NB4 (cell line): ENCODE measurements at places on chromosomes 4 and X.
A peak's percentile ranks its signal among the peaks of the same experiment; 100 is the strongest.

- DNase-seq: no peak
Measured at GRCh38 chr4:108078024-108078733, 88.5 kb downstream of the HADH start.

- DNase-seq: peak; percentile 70
Measured at GRCh38 chr4:173333658-173334084, 487 bp downstream of the HMGB2 start.

DNA sequence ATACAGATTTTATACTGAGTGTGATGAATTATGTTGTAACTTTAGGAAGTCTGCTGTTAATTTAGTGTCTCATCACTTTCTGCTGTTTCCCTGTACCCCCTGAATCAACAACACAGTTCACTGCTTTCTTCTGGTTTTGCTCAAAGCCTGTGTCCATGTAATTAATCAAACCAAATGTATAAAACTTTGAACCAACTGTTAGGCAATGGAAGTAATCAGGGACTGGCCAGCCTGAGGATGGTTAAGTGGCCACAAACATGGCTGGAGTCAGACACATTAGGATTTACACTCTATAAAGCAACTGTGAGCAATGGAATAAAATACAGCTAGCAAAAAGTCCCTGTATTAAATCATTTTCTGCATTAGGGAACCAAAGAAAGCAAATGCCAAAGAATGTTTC, 42.6 kb downstream of the CXCL1 start:
- DNase-seq: no peak

GRCh38 chr4:157128395-157128794, 52.4 kb downstream of the GLRB start:
- DNase-seq: no peak

GRCh38 chr4:62119195-62119594, 919.1 kb downstream of the ADGRL3 start:
- DNase-seq: no peak

DNA sequence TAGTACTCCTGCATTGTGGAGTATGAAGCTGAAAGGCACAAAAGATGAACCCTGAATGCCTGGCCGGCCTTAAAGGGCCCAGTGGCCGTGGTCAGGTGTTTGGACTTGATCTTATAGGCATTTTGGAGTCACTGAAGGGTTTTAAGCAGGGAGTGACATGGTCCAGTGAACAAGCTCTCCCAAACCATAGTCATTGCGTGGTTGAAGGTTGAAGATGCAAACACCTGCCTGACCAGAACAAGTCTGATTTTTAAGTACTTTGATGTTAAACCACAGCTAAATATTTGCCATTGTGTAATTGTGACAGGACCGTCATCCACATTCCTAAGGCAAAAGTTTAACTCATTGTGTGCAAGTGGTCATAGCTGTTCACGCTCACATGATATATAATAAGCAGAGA, 3.3 kb downstream of the STK32B start:
- no peak for DNase-seq

DNA sequence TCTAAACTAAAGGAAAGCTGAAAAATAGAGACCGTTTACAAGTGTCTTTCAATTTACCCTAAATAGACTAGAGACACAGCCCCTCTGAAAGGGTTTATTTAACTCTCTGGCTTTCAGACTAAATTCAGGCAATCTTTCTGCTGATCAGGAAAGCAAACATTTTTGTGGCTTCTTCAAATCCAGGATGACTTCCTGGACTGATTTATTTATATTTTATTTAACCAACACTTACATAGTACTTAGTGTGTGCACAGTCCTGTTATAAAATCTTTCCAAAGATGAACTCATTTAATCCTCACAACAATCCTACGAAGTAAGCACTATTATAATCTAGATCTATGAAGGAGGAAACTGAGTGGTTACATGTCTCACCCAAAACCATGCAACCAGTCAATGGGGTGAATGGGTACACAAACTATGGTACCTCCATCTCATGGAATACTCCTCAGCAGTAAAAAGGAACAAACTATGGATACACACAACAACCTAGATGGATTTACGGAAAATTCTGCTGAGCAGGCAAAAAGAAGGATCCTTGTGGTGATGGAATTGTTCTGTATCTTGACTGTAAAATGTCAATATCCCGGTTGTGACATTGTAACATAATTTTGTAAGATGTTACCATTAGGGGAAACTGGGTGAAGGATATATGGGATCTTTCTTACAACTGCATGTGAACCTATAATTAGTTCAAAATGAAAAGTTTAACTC, 64.1 kb upstream of the MAMLD1 start:
- no peak for DNase-seq

DNA sequence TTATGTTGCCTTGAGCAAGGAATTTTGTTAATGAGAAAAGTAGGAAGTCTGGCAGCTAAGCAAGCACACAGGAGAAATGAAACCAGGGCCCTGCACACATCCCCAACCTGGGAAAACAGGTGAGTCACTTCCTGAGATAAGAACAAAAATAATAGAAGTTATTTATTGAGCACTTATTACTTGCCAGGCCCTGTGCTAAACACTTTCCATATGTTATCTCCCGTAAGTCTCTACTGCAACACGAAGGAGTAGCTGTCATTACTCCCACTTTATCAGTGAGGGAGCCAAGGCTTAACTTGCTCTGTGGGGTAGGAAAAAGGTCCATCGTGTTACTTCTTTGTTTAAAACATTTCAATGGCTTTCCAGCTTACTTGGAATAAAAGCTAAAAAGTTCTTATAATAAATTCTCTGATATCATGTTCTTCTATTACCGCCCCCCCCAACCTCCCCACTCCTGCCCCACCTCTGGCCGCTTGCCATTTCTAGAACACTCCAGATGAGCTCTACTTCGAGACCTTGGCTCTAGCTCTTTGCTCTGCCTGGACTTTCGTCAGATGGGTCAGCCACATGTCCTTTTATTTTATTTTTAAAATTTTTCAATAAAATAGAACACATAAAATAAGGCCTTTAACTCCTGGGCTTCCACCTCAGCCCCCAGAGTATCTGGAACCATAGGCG, 36.3 kb upstream of the PLAC8 start:
- no peak for DNase-seq

- DNase-seq: peak; percentile 85
Measured at GRCh38 chr4:99816545-99817308, at the start of gene DAPP1. Gene DAPP1, plus strand, starts transcription at chr4:99816827. Its CDS starts 87 bp downstream, at chr4:99816914.

DNA sequence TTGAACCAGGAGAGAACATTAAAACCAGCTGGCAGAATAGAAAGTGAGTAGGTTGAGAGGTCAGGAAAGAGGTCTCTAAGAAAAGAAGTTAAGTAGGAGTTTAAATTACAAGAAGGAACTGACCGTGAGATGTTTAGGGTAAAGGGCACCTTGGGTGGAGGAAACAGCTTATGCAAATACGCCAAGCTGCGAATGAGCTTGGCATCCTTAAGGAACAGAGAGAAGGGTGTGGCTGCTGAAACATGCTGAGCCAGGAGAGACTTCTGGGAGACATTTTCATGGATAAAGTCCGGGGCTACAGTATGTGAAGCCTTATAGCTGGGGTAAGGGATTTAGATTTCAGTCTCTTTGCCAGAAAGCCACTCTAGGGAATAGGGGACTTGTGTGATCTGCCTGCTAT, 249.1 kb downstream of the KCNIP4 start:
- no peak for DNase-seq

GRCh38 chrX:66654411-66654810, 15.5 kb upstream of the EDA2R start:
- DNase-seq: no peak

DNA sequence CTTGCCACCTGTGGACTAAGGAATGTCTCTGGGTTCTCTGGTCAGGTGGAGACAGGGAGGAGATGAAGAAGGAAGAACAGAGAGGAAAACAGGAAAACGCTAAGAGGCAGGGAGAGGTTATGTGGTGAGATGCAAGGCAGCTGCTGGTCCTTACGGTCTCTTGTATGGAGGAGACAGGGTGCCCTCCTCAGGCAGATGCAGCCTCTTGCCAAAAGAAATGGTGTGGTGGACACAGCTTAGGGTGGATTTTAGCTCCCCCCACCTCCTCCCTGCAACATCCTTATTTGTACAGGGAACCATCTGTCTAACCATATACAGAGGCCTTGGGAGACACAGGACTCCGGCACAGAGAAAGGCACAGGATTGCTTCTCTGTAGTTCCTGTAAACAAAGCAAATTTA, 9.7 kb downstream of the OCIAD2 start:
- peak; percentile 42 for DNase-seq

GRCh38 chr4:5203993-5204310, 152.7 kb downstream of the STK32B start:
- DNase-seq: no peak

- no peak for DNase-seq
Measured at GRCh38 chr4:95018785-95019184, 261.0 kb downstream of the BMPR1B start.

- no peak for DNase-seq
Measured at GRCh38 chr4:126725906-126726305, 906.9 kb upstream of the INTU start.

GRCh38 chrX:69066021-69066757, 99.1 kb downstream of the PJA1 start:
- DNase-seq: no peak

DNA sequence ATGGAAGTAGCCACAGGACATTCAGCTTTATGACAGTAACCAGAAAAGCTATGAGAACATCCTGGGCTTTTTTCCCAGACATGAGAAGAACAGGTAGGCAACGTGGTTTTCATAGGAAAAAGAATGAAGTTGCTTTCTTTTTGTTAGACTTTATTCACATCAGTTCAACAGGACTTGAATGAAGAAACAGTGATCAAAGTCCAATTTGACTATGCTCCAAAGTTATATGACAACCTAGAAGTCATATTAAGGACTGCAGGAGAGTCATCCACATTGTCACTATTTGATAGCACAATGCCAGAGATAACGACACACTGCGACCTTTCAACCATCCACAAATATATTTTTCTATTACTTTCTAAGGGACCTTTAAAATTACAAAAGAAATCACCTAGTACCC, 39.2 kb upstream of the PRDX4 start:
- no peak for DNase-seq

DNA sequence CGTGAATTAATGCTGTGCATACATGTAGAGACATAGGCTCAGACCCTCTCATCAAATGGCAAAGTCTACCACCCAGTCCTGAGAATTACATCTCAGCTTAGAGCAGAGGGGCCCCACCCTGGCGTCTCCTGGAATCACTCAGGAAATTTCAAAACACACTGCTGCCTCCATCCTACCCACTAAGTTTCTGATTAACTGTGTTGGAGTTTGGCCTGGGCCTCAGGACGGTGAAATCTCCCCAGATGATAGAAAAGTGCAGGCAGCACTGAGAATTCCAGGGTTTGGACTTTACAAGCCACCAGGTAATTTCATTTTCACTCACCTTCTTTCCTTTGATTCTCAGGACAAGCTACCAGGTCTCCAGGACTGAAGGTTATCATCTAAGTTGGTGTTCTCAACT, 3.3 kb upstream of the FAM9C start:
- no peak for DNase-seq

- DNase-seq: no peak
Measured at GRCh38 chr4:164931551-164932324, 45.7 kb downstream of the TRIM61 start.

- no peak for DNase-seq
Measured at GRCh38 chr4:71187404-71188155, 151.2 kb upstream of the SLC4A4 start.

GRCh38 chr4:53744446-53745160, 153.3 kb upstream of the LNX1 start:
- DNase-seq: no peak

DNA sequence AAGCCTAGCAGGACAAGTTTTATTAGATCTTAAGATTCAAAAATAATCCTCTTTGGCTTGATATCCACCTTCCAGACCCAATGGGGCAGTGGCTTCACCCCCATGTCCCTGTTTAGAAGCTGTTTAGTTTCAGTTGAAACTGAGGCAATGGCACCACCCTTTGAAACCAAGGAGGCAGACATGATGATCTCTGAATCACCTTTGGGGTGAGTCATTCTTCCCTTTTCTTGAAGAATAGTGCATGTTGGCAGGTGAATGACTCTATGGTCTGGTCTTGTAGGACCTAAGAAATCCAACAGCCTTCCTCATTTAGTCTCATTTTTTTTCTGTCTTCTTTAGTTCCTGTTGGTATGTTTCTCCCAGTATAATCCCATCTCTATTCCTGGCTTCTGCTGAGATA, 29.5 kb upstream of the BMP15 start:
- no peak for DNase-seq

GRCh38 chr4:40170588-40170987, 26.2 kb upstream of the RHOH start:
- no peak for DNase-seq

- DNase-seq: peak; percentile 47
Measured at GRCh38 chr4:121199742-121200561, 35.8 kb upstream of the TNIP3 start.

DNA sequence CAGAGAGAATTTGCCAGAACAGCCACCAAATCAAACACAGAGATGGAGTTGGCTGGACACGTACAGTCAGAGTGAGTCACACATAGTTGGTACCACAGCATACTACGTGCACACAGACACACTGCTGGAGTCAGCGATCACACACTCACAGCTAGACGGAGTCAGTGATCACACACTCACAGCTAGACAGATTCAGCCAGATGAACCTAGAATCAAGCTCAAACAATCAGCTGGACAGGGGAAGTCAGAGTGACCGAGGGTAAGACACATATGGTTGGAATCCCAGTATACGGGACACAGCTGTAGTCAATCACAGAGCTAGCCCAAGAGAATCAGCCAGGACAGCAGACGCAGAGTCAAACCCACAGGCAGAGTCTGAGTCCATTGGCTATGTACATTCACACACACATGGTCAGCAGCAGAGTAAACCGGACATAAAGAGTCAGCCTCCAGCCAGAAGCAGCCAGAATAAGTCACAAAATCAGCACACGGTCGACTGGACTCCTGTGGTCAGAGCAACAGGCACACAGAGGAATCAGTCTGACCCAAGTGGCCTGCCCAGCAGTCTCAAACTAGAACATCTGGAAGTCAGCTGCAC, 4.6 kb downstream of the SLC38A5 start:
- no peak for DNase-seq

- no peak for DNase-seq
Measured at GRCh38 chrX:75273483-75273882, 402 bp upstream of the UPRT start.

DNA sequence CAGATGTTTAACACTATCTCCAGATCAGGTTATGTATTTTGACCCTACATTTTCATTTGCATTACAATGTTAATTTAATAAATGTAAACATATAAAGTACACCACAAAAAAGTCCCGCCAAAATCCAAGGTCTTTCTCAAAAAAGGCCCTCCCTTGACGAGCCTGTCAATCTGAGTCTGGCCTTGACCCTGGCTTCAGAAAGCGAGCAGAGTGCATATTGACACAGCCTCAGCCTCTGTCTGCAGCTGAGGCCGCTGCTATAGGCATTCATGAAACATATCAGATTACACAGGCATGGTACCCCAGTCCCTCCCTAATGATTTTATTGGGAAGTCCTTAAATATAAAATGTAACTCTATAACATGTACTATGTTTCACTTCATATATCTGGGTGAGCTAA, 6.2 kb downstream of the MBNL3 start:
- DNase-seq: no peak

- DNase-seq: no peak
Measured at GRCh38 chr4:67109276-67109675, 436.0 kb downstream of the CENPC start.
